HFFc6 (cell line): ENCODE measurements at places on chromosomes 7 and 10.

DNA sequence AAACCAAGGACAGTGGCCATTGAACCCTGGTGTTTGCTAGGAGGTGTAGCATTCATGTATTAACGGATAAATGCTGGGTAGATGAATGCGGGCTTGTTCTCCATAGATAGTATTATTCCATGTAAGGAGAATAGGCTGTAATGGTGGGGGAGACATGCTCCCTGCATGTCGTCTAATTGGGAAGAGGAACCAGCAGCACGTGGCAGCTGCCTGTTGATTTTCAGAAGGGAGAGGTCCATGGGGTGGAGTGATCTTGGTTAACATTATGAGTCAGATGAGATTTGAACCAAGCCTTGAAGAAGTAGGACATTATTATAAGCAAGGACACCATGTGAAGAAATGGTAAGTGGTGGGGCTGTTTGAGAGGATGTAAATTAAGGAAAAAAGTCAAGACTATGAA, 112.5 kb downstream of the WNT2 start:
- no peak for DNase-seq

DNA sequence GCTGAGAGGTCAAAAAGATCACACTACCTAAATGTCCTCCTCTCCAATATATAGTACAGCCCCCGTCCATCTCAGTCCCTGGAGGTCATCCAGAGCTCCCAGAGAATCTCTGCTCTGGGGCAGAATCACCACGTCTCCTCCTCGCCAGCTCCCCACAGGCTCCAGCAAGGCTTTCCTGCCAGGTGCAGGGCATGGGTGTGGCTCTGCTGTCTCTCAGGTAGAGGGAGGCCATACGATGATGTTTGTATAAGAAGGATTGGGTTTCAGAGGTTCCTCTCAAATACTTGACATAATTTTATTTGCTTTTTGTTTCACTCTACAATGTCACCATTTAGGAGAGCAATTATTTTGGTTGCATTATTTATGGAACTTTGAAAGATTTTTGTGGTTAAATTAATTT, 98.3 kb upstream of the PRSS58 start:
- no peak for DNase-seq

DNA sequence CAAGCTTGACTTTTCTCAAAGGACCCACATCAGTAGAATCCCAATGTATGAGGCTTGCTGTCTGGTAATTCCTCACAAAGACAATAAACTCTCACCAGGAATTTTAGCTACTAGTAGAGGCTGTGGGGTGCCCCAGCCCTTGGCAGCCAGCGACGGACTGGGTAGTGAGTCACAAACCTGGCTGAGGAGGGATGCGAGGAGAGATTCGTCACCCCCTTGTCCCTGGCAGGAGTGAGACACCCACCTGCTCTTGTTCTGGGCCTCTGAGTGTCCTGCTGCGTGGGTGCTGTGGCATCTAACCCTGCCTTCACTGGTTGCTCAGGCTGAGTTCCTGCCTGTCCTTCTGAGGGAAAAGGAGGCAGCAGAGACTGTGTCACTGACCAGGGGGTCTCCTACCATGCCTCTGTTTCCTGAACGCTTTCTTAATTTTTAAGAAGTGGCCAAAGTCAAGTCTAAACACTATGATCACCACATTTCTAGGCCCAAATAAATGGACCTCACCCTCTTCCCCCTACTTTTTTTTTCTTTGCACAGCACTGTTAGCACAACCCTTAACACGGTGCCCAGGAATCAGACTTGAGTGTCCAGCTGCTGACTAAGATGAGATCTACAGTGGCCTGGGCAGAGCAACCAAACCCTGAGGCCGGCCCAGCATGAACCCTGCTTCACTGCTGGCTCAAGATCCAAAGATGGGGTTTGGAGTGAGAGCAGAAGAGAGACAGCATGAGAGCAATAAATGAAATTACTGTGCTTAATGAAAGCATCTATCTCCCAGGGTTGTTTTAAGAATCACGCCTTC, 146.4 kb downstream of the ANLN start:
- no peak for DNase-seq

GRCh38 chr7:141024668-141025067, 9.9 kb upstream of the MRPS33 start:
- DNase-seq: no peak
